Stimulated activated CD4-positive, alpha-beta T cell treated with anti-CD3 and anti-CD28 coated beads, Interleukin-1b, Interleukin-23, amount 100 ng/mL, for 1 hour (primary cell): ENCODE measurements at places on chromosomes 3 and 15.

DNA sequence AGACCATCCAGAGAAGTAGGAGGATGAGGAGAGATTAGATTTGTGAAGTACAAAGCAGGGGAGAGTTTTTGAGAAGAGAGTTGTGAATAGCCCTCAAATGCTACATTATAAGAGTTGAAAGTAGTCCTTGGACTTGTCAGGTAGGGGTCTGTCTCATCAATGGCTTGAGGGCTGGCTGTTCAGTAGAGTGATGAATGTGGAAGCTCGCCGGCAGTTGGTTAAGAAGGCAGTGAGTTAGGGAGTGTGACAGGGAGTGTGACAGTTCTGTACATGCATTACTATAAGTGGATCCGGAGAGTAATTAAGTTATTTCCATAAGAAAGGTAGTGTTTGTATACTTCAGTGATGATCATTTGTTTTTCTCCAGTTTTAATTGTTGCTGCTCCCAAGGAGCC lies 32.5 kb downstream of the SLMAP start:
- no peak for DNase-seq

DNA sequence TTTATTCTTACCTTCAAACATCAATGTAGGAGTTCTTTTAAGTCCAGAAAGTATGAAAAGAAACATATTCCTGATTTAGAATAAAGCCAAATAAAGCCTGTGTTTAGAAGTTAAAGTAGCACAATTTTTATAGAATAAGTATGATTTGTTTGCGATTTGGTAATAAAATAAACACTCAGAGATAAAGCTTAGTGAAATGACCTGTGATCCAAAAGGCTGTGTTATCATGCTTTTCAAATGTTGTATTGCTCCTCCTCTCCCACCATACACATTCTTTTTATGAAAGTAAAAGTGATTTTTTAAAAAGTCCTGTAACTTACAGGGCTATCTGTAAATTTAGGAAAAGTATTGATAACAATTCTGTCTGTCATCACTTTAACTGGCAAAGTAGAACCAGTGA lies 138.6 kb upstream of the CGNL1 start:
- no peak for DNase-seq

- DNase-seq: no peak
These were observed 130.5 kb downstream of the LRRC3B start for GRCh38 chr3:26753095-26753494.

GRCh38 chr15:52287114-52287513 lies 8.5 kb downstream of the MYO5C start:
- DNase-seq: no peak

GRCh38 chr15:31153531-31153930 lies 52.0 kb upstream of the TRPM1 start:
- no peak for DNase-seq

- DNase-seq: no peak
These were observed 355.8 kb downstream of the MCTP2 start for GRCh38 chr15:94587113-94587512.

DNA sequence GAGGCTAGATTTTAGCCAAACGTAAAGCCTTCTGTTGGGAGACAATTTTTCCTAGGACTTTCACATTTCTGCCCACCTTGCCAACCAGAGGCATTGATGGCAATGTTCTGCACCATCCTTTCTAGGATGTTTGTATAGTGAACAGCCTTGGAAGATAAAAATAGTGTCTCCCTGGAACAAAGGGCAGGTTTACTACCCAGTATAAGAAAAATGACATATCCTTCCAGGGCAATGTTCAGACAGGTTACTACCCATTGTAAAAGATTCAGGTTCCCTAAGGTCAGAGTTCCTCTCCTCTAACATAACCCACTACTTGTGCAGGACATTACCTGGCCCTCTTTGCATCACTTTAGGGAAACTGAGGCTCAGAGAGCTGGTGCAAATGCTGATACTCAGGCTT lies 248.2 kb upstream of the VEPH1 start:
- DNase-seq: no peak

DNA sequence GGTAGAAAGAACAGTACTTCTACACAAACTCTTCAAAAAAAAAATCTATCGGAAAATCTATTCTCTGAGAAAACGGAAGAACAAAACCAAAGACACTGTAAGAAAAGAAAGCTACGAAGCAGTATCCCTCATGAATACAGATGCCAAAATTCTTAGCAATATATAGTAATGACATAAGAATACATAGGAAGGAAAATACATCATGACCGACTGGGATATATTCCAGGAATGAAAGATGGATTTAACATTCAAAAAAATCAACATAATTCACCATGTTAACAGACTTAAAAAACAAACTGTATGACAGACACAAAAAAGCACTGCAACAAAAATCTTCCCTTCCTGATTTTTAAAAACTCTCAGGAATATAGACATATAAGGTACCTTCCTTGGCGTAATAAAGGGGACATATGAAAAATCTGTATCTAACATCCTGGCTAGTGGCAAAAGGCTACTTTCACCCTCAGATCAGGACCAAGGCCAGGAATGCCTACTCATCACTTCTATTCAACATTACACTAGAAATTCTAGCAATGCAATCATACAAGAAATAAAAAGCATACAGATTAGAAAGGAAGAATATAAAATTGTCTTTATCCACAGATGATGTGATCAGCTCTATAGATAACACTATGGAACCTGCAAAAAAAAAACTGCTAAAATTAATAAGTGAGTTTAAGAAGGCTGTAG lies 77.6 kb upstream of the XXYLT1 start:
- DNase-seq: no peak

DNA sequence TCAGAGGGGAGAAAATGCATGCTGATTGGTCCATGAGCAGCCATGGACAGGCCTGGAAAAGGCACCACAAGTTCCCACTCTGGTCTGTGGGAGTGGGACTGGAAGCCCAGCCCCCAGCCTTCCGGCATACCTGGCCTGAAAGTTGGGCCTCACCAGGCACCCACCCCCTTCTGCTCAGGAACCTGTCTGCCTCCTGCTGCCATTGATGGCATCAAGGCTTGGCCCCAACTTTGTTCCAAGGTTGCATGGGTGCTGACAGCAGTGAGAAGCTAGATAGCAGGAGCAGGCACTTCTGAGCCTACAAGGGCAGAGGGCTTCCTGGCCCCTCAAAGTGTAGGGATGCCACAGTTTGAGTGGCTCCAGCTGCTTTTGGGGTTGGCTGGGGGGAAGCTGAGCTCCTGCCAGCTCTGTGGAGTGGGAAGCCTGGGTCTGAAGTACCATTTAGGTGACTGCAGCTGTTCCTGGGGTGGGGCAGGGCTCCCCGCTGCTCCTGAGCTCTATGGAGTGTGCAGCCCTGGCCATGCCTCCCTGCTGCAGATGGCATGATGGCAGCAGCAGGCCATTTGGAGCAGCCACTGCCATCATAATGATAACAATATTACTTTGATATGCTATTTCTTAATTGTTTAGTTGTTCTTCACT lies 1054.1 kb upstream of the GBE1 start:
- DNase-seq: no peak

- no peak for DNase-seq
These were observed 28.2 kb upstream of the NOX5 start for GRCh38 chr15:68986322-68986721.

- peak; percentile 20 for DNase-seq
These were observed 135.6 kb upstream of the SUCLG2 start for GRCh38 chr3:67790043-67790442.

GRCh38 chr3:140010391-140010790 lies 75.4 kb downstream of the CLSTN2 start:
- DNase-seq: no peak

DNA sequence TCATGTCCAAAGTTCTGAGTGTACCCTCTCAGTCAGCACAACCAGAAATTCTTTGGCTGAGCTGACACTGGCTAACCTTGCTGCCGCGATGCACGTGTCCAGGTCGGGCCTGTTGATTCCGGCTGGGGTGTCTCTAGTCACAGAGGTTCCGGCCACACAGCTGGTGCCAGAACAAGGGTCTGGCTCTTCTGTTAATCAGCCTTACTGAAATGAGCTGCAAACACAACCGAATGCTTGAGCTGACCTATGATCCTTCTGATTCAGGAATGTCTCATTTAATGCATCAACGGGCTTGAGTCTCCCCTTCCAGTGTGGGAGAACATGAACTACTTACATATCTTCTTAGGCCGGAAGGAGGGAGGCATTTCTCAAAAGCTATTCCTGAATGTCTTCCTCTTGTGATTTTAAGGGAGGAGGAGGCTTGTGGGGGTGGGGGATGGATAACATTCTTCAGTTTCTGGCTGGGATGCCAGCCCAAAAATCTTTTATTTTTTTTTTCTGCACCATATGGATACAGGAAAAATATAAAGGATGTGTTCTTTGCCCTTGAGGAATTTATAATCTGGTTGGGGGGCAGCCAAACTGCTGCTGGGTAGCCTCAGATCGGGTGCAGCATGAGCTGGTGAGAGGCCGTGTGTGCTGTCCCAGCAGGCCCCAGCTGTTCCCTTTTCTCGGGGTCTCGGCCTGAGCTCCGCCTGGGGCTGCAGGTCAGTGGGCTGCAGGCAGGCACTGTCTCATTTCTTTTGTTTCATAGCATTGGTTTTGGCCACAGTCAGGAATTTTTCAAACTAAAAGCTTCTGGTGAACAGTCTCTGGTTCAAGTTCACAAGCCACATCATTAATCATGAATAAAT lies 319.1 kb upstream of the TBL1XR1 start:
- no peak for DNase-seq

DNA sequence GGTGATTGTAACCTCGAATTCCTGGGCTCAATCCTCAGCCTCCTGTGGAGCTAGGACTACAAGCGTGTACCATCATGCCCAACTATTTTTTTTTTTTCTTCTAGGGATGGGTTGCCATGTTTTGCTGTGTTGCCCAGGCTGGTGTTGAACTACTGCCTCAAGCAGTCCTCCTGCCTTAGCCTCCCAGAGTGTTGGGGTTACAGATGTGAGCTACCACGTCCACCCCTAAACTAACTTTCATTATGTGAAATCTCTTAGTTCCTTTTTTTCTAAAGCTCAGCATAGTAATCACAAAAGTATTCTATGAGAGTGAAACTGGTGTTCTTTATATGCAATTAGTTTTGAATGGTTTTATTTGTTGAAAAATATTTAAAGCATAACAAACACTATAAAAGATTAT lies 92.1 kb downstream of the XRN1 start:
- no peak for DNase-seq

DNA sequence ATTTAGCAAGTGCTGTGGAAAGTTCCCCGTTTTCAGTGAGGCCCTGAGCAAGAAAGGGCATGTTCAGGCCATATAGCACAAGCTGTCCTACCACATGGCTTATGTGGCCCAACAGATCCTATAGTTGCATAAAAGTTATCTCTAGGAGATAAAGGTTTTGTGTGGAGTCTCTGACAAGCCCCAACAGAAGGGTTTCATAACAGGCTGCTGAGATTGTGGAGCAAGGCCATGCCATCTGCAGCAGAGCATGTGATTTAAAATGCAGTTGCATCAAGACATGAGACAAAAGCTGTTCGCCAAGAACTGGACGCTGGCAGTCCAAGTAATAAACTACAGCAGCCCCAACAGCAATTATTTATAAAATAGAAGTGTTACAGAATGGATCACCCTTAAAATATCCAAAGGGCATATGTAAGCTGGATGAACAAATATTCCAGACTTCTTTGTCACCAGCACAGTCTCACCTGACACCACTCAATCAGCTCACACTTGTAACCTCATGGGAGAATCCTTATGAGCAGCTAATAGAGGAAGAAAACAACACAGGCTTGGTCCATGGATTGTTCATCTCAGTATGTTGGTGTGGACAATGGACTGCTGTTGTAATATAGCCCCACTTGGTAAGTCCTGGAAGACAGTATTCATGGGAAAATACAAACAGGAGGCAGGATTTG lies 14.4 kb upstream of the CLDN1 start:
- no peak for DNase-seq

DNA sequence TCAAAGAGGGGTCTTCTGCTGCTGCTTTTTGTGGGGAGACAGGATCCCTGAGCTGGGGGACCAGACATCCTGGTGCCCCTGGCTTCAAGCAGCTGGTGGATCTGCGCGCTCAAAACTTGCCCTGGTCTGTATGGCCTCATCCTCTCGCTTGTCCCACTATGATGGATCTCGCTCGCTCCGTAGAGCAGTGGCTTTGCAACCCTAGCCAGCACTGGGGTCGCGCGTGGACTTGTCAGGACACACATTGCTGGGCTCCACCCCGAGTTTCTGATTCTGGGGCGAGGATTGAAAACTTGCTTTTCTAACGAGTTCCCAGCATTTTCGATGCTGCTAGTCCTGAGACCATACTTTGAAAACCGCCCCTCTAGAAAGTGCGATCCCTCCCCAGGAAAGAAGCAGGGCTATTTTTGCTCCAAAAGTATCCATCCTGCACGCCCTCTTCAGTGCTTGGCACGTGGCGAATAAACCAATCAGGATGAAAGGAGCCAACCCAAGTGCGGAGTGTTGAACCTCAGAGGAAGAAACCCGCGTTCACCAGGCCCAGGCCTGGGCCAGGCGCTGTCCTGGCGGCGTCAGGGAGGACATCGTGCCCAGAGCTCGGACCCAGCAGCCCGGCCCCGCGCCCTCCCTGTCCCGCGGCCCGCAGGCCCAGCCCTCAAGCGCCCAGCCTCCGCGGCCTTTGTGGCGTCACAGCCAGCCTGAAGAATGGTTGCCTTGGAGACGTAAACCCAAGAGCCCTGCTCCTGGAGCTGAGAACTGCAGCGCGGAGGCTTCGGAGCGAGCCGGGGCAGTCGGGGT lies at the start of gene CFAP100:
CFAP100 (plus strand) TSS at position 731 of the 798 bp plus-strand sequence. CDS start 1,092 bp downstream, outside the sequence.
- no peak for DNase-seq

DNA sequence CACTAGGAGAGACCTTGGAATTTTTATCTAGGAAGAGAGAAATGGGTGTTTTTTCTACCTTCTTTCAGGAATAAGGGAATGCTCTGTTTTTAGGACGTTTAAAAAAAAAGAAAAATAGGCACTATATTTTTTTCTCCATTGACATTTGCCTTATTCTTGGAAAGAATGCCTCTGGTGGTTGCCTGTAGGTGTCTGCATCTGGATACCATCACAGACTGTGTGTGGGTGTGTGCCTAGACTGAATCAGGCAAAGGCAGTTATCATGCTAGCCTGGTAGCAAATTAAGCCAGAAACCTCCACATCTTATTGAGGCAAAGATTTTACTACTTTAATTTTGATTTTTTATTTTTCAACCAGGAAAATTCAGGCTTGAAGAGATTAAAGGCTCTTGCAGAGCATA lies 513.6 kb upstream of the KCNMB2 start:
- no peak for DNase-seq

DNA sequence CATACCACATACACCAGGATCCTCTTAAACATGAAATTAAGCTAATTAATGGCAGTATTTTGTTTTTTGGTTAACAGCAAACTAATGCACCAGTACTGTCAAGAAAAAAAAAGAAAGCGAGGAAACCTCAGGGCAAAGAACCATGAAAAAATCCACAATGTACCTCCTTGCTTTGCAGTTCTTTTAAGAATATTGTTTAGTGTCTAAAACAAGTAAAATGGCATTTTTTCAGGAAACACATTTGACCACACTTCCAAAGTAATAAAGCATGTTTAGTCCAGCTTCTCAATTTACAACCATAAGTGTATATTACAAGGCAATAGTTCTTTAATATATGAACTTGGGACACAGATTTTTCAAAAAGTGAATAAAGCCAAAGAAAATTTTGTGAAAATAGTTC lies 26.6 kb downstream of the AAGAB start:
- no peak for DNase-seq

DNA sequence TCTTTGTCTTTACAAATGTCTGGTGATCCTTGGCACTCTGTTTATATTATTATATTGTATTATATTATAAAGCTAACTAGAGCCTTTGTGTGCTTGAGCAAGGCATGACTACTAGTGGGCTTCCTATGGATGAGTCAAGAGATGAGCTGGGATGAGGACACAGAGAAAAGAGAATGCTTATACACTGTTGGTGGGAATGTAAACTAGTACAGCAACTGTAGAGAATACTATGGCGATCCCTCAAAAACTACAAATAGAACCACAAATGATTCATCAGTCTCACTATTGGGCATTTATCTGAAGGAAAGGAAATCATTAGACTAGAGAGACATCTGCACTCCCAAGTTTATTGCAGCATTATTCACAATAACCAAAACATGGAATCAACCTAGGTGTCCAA lies 40.8 kb upstream of the MED12L start:
- no peak for DNase-seq
